ENCODE measurements at places on chromosomes 7 and 10. TPM values are rescaled to one million over a fixed set of nuclear protein-coding genes. Genes with fewer than 3 reads are reported as not detected.

GRCh38 chr10:121312587-121312986 lies 285.7 kb downstream of the FGFR2 start:
- H3K27ac ChIP-seq: no peak overlapping the region
- peak; percentile 30 for DNase-seq
- no peak overlapping the region for H3K4me3 ChIP-seq
- no peaks in the 10 kb centered on the region for H3K27me3 ChIP-seq
- no peaks in the 10 kb centered on the region for H3K36me3 ChIP-seq
- no peaks in the 10 kb centered on the region for H3K4me1 ChIP-seq

DNA sequence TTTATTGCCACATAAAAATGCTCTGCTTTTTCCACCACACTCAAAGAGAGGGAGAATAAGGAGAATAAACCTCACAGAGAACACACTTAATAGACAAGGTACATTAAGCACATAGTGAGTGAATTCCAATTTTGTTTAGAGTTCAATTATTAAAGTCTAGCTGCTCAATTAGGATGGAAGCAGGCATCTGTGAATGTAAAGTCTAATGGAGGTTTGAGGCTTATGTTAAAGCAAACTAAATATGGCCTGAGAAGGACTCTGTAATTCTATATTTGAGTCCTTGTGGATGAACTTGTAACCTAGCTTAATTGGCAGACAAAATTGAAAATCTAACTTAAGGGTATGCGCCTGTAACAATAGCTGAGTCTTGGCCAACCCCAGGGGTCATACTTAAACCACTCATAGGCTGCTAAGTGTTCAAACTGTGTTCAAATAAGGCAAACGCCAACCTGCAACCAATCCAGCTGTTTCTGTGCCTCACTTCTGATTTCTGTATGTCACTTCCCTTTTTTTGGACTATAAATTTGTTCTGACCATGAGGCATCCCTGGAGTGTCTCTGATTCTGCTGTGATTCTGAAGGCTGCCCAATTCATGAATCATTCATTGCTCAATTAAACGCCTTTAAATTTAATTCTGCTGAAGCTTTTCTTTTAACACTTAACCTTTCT lies 31.3 kb upstream of the NME8 start:
- H3K4me3 ChIP-seq: no peak overlapping the region
- no peaks in the 10 kb centered on the region for H3K27me3 ChIP-seq
- H3K27ac ChIP-seq: no peak overlapping the region
- no peaks in the 10 kb centered on the region for H3K36me3 ChIP-seq
- DNase-seq: no peak
- no peaks in the 10 kb centered on the region for H3K4me1 ChIP-seq

GRCh38 chr7:39589323-39590111 lies 23.3 kb downstream of the YAE1 start:
- no peak overlapping the region for H3K4me3 ChIP-seq
- H3K27me3 ChIP-seq: no peaks in the 10 kb centered on the region
- H3K4me1 ChIP-seq: peaks cover 24% of the 10 kb centered on the region

Gene UNCX
- total RNA-seq: not detected

Gene FLNC
- 23.7 TPM for total RNA-seq

Gene SHOC2
- 61.6 TPM for total RNA-seq

- DNase-seq: no peak
- no peaks in the 10 kb centered on the region for H3K36me3 ChIP-seq
- H3K27ac ChIP-seq: no peak overlapping the region
- H3K4me1 ChIP-seq: no peaks in the 10 kb centered on the region
These were observed 12.1 kb upstream of the GRIFIN start for GRCh38 chr7:2488272-2488645.

Gene PIP
- total RNA-seq: 6.9 TPM

GRCh38 chr7:16933296-16934279 lies 51.8 kb upstream of the AGR3 start:
- no peaks in the 10 kb centered on the region for H3K27me3 ChIP-seq
- no peak for DNase-seq
- H3K27ac ChIP-seq: no peak overlapping the region
- no peaks in the 10 kb centered on the region for H3K36me3 ChIP-seq
- no peaks in the 10 kb centered on the region for H3K4me1 ChIP-seq

GRCh38 chr10:8386781-8387180 lies 332.3 kb downstream of the GATA3 start:
- H3K27me3 ChIP-seq: no peaks in the 10 kb centered on the region
- no peak for DNase-seq
- H3K4me3 ChIP-seq: no peak overlapping the region
- no peak overlapping the region for H3K27ac ChIP-seq
- no peaks in the 10 kb centered on the region for H3K4me1 ChIP-seq
- H3K36me3 ChIP-seq: no peaks in the 10 kb centered on the region

GRCh38 chr10:22325272-22326144 lies 4.6 kb downstream of the BMI1 start:
- H3K27ac ChIP-seq: peak overlapping the region; percentile 63
- H3K4me1 ChIP-seq: peaks cover 13% of the 10 kb centered on the region
- H3K4me3 ChIP-seq: peak overlapping the region; percentile 47

GRCh38 chr10:103679096-103679790 lies 176.1 kb downstream of the SH3PXD2A start:
- H3K27ac ChIP-seq: no peak overlapping the region
- H3K36me3 ChIP-seq: no peaks in the 10 kb centered on the region
- no peak for DNase-seq
- H3K4me3 ChIP-seq: no peak overlapping the region
- no peaks in the 10 kb centered on the region for H3K27me3 ChIP-seq

DNA sequence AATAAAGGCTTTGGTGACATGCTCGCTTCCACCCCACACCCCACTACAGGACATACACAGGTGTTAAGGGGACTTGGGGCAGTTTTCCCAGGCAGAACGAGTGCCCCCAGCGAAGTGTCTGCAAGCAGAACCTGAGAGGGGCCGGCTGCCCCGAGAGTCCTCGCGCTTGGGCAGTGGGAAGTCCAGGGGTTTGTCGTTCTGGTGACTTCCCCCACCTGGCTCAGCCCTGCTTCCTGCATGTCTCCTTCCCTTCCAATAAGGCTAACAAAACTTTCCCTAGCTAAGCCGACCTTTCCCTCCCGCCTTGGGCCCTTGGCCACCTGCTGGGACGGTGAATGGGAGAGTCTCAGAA lies 916 bp downstream of the VWA2 start:
- no peak for DNase-seq
- peak overlapping the region; percentile 55 for H3K27ac ChIP-seq
- H3K4me1 ChIP-seq: peaks cover 4% of the 10 kb centered on the region

Gene PNLIPRP3
- 0.29 TPM for total RNA-seq

- H3K36me3 ChIP-seq: no peaks in the 10 kb centered on the region
- H3K27me3 ChIP-seq: no peaks in the 10 kb centered on the region
- no peaks in the 10 kb centered on the region for H3K4me1 ChIP-seq
- H3K4me3 ChIP-seq: no peak overlapping the region
- no peak for DNase-seq
- H3K27ac ChIP-seq: no peak overlapping the region
These were observed 506.4 kb downstream of the LRMDA start for GRCh38 chr10:75937823-75938222.

DNA sequence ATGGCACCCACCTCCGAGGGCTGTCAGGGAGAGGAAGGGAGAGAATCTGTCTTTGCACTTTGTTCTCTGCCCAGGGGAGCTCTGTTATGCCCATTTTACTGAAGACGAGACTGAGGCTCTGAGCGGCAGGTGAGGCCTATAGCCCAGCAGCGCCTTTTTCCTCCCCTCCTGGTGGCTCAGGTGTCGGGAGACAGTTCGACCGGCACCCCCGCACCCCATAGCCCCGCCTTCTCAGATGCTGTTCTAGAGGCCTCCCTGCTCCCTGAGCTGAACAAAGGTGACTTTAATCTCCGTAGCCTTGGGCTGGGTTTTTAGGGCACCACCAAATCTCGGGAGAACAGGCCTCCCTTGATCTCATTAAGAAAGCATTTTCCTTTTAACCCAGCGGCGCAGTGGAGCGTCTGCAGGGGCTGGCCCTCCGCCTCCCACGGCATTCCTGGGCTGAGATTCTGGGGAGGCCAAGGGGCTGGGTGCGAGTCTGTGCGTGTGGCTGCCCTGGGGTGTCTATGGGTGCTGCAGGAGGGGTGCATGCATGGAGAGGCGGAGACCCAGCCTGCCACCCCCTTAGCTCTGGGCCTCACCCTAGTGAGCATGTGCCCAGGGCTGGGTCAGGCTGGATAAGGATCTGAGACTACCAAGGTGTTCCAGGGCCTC lies 3.3 kb downstream of the LFNG start:
- H3K27me3 ChIP-seq: peaks cover 16% of the 10 kb centered on the region
- DNase-seq: no peak
- H3K36me3 ChIP-seq: peaks cover 30% of the 10 kb centered on the region
- peak overlapping the region; percentile 81 for H3K4me3 ChIP-seq

GRCh38 chr7:140069298-140069949 lies 6.7 kb upstream of the PARP12 start:
- no peak overlapping the region for H3K4me3 ChIP-seq
- H3K36me3 ChIP-seq: no peaks in the 10 kb centered on the region
- no peak overlapping the region for H3K27ac ChIP-seq
- no peak for DNase-seq

- peak overlapping the region; percentile 83 for H3K4me3 ChIP-seq
- H3K27ac ChIP-seq: no peak overlapping the region
- no peak for DNase-seq
- peaks cover 34% of the 10 kb centered on the region for H3K4me1 ChIP-seq
These were observed 828 bp downstream of the BNIP3 start for GRCh38 chr10:131980761-131981428.

- H3K4me1 ChIP-seq: no peaks in the 10 kb centered on the region
- no peak for DNase-seq
- H3K27me3 ChIP-seq: no peaks in the 10 kb centered on the region
- H3K4me3 ChIP-seq: no peak overlapping the region
These were observed 60.6 kb downstream of the C10orf143 start for GRCh38 chr10:130049987-130050386.

DNA sequence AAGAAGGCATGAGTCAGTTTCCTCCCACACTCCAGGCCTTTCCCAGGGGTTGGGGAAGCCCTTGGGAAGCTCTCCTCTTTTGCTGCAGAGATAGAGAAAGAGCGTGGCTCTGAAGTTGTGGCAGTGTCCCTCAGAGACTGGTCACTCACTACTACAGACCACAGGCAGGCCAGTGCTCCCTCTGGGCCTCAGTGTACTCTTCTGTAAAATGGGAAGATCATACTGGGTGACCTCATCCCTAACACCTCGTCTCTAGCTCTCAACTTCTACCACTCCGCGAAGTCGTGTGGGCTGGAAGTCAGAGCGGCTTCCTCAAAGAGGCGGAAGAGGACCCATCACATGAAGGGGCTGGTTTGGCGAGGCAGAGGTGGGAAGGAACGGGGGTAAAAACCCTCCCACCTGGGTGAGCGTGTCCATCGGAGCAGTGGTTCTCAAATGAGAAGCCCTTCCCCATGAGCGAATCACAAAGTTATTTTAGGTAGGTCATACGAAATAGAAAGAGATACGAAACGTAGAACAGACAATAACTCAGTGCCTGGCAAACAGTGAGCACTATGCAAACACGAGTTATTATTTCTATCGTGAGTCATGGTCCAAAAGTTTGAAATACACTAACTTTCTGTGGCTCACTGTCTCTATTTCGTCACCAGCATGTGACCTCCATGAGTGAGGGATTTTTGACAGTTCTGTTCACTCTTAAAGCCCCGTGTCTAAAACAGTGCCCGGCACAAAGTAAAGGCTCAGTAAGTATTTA lies 32.7 kb downstream of the PRKAG2 start:
- H3K4me3 ChIP-seq: no peak overlapping the region
- peak overlapping the region; percentile 76 for H3K27ac ChIP-seq
- H3K36me3 ChIP-seq: no peaks in the 10 kb centered on the region
- no peak for DNase-seq
- no peaks in the 10 kb centered on the region for H3K27me3 ChIP-seq

Gene WNT8B
- total RNA-seq: not detected

Gene WAC
- total RNA-seq: 106 TPM

Gene FAM13C
- total RNA-seq: 14.5 TPM

DNA sequence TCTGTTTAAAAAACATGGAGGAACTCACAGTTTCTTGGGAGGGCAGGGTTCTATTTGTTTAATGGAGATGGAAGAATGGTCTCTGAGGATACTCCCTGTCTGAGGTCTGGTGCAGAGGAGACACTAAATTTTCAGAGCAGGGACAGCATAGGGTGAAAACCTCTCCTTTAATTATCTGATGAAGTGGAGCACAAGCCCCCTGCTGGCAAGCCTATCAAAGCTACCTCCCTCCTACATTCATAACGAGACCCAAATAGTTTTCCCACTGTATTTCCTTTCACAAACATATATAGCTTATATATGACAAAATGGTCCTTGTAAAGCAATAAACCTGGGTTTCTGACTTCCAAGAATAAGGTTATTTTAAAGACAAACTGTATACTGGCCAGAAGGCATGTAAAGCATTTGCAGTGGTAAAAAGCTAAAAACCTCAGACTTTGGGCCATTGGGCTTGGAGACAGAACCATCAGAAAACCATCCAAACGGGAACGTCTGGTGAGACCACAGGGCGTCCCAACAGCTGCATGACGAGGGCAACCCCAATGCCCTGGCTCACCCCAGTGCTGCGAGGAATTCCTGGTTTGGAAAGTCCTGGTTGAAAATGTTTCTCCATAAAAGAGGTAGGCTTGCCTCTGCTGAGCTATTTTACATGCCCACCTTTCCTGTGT lies 201.3 kb downstream of the FANK1 start:
- no peaks in the 10 kb centered on the region for H3K27me3 ChIP-seq
- H3K4me3 ChIP-seq: no peak overlapping the region
- no peaks in the 10 kb centered on the region for H3K4me1 ChIP-seq
- H3K36me3 ChIP-seq: no peaks in the 10 kb centered on the region
- H3K27ac ChIP-seq: no peak overlapping the region
- DNase-seq: no peak

Gene MOGAT3
- total RNA-seq: not detected

GRCh38 chr7:5553298-5553877 lies 129.8 kb upstream of the TNRC18 start:
- no peaks in the 10 kb centered on the region for H3K27me3 ChIP-seq
- peaks cover 43% of the 10 kb centered on the region for H3K4me1 ChIP-seq
- no peak for DNase-seq

DNA sequence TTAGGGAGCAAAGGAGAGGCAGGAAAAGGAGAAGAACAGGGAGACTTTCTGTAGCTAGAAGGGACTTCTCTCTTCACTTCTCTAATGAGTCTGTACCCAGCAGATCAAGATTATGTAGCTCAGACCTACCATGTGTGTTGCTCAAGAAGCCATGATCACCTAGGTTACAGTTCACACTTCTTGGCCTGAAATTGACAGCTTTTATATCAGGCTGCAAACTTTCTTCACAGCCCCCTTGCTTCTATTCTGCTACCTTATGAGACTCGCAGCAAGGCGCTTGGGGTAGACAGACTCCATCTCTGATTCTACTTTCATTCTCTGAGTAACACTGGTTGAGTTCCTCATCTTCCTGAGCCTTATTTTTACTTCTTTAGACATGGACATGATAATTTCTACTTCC lies 19.6 kb upstream of the GIMAP2 start:
- DNase-seq: no peak
- no peaks in the 10 kb centered on the region for H3K36me3 ChIP-seq
- no peaks in the 10 kb centered on the region for H3K27me3 ChIP-seq
- no peak overlapping the region for H3K4me3 ChIP-seq
- peak overlapping the region; percentile 46 for H3K27ac ChIP-seq
